Lower leg skin (tissue), 4 donors: ENCODE measurements at places on chromosomes 5 and 9. TPM values are rescaled to one million over a fixed set of nuclear protein-coding genes. Genes with fewer than 3 reads are reported as not detected.

- DNase-seq, result peak; percentile 33
Observed at GRCh38 chr5:96142786-96143434, 181.3 kb upstream of the ELL2 start.

HACD4 gene
- total RNA-seq, result 2.5 TPM

GRCh38 chr9:137452761-137453642 lies 6.1 kb downstream of the NSMF start:
- no peak for DNase-seq

SLC34A3 gene
- total RNA-seq, result 1.6 TPM

GLIPR2 gene
- total RNA-seq, result 5.2 TPM

GRCh38 chr9:73118898-73119554 lies 32.6 kb upstream of the ANXA1 start:
- no peak for DNase-seq

DNA sequence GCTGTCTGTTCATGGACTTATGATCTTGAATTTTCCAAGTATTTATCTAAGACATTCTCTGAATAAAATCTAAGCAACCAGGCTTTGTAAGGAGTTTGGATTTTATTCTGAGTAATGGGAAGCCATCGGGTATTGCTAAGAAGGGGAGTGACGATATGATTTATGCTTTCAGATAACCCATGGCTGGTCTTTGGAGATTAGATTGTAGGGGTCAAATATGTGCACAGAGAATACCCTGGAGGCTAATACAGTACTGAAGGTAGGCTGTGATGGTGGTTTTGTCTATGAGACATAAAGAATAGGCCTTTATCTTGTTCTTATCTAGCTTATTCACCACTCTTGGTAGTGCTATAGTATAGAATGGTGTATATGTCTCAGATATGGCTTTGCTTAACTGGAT lies 60.0 kb upstream of the C5orf46 start:
- no peak for DNase-seq

ST8SIA4 gene
- 1.3 TPM for total RNA-seq

NPR3 gene
- total RNA-seq, result 18.8 TPM

- DNase-seq, result no peak
Observed at GRCh38 chr5:99765011-99765410, 770.2 kb upstream of the FAM174A start.

LCN1 gene
- total RNA-seq, result not detected

DNA sequence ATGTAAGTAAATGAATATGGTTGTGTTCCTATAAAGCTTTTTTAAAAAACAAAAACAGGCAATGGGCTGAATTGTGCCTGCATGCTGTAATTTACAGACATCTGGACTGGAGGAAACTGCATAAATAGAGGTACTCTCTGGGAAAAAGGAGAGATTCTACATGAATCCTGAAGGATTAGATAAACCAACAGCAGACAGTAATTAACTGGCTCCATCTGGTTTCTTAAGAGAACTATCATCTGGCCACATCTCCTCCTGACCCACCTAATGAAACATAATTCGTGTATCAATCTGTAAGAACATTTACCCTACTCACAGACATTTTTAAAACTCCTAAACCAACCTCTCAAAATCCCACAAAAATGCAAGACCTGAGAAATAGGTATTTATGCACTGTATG lies 528.1 kb upstream of the ST8SIA4 start:
- no peak for DNase-seq

GRCh38 chr9:76803083-76803482 lies 38.8 kb downstream of the PCA3 start:
- no peak for DNase-seq

LTC4S gene
- 4.4 TPM for total RNA-seq

DNA sequence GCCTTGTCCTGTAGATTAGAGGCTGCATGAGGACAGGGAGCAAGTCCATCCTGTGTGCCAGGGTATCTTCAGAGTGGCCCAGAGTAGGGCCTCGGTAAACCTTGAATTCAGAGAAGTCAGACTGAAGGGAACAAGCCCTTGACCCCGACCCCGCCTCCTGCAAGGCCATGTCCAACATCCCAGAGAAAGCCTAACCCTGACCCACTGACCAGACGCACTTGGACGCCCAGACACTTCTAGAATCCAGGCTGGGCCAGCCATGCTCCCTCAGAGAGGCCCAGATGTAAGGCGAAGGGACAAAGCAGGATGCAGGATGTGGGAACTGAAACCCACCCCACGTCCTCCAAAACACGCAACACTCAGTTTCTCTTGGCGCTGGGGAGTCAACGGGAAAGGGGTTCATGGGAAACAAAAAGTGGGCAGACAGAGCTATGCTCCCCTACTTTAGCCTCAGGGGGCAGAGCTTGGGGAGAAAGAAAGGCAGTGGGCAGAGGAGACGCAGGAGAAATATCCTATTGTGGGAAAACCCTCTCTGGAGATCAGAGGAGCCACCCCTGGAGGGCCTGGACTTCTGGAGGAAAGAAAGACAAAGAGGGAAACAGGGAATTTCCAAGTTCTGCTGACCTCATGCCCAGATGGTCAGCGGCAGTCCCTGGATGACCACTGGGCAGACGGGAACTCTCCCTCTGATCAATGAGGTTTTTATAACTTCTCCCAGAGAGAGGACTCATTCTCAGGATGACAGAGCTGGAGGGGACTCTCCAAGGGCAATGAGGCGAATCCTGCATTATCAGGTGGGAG lies 13.0 kb downstream of the TNIP1 start:
- DNase-seq, result no peak

GRCh38 chr5:111119856-111120255 lies 27.7 kb downstream of the WDR36 start:
- DNase-seq, result no peak

- no peak for DNase-seq
Observed at GRCh38 chr5:14655146-14655741, 9.3 kb upstream of the OTULIN start.

DNA sequence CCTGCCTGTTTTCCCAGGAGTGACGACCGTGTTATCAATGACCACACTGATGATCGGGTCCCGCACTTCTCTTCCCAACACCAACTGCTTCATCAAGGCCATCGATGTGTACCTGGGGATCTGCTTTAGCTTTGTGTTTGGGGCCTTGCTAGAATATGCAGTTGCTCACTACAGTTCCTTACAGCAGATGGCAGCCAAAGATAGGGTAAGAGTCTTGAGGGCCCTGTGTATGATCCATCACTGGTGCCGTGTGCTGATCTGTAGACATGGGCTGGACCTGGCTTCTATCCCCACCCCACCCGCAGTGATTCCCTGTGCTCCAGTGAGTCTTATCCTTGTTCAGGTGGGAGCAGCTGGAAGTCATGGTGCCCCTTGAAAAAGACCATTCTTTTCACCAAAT lies 26.0 kb downstream of the GABRP start:
- no peak for DNase-seq

DNA sequence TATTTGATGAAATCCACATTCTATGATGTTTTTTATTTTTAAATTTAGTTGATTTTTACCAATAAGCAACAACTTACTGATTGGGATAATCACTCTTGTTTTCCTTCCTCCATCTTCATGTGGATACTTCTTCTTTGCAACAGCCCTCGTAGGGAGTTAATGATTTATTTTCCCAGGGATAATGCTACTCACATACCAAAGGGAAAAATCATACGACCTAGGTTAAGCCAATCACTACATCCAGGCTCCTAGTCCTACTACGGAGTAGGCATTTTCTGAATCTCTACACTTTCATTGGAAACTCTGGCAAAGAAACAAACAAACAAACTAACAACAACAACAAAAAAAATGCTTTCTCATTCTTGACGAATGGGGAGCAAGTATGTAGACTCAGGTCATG lies 663.4 kb downstream of the PTPRD start:
- no peak for DNase-seq

ELL2 gene
- 45.1 TPM for total RNA-seq

LECT2 gene
- not detected for total RNA-seq

DNA sequence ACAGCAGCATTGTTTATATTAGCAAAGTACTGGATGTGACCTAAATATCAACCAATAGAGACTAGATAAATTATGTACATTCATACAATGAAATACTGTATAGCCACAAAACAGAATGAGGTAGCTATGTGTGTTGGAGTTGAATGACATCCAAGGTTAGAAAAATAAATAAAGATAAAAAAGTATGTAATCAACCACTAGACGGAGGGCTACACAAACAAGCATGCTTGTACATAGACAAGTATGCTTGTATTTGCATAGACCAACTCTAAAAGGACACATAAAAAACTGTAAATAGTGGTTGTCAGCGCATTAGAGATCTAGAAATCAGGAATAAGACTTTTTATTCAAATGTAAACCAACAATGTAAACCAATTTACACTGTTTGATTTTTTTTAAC lies 3.0 kb downstream of the FEM1C start:
- no peak for DNase-seq
